ENCODE measurements at places on chromosomes 2 and 18.

GRCh38 chr2:234911271-234911670 lies 40.5 kb upstream of the SH3BP4 start:
- peak; percentile 83 for DNase-seq

DNA sequence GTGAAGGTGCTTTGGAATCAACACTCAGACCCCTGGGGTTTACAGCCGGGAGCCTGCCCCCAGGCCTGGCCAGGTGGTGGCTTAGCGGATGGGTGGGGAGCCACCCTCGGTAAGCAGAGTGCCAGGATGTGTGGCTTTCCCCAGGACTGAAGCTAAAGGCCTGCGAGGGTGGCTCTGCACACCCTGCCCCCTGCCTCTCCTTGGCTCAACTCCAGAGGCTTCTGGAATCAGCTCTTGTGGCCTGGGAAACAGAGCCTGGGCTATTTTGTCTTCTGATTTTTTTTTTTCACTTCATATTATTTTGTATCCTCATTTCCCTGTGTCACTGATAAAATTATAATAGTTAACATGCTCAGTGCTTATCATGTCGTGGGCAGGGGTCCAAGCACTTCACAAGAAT lies 79.8 kb downstream of the RHOB start:
- DNase-seq: no peak

DNA sequence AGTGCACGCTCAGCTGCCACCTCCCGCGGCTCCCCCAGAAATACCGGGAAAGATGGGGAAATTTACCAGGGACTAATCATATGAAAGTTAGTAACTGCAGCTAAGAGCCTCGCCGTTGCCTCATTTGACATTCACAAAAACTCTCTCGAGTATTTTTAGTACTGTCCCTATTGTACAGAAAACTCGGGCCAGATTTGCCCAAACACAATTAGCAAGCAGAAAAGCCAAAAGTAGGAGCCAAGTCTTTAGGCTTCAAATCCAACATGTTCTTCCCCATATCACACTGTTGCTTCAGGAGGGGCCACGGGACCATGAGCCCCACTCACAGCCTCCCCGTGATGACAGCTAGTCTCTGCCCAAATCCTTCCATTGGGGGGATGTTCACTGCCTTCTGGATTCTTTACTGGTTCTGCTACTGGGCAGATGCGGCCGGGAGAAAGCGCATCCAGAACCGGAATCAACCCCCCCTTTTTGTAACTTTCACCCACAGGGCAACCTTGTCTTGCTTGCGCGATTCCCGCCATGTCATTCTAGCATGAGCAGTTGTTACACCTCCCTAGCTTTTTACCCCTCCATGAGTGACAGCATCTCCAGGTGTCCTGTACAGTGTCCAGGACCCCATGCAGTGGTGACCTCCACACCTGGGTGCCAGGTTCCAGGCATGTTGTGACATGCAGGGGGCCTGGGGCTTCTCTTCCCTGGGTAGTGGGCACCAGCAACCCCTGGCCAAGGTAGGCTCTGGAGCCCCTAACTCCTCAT lies 35.2 kb downstream of the CENPO start:
- DNase-seq: no peak

- no peak for DNase-seq
Measured at GRCh38 chr2:74979844-74980243, 21.4 kb downstream of the POLE4 start.

- peak; percentile 9 for DNase-seq
Measured at GRCh38 chr18:9594823-9595596, 19.3 kb downstream of the PPP4R1 start.

DNA sequence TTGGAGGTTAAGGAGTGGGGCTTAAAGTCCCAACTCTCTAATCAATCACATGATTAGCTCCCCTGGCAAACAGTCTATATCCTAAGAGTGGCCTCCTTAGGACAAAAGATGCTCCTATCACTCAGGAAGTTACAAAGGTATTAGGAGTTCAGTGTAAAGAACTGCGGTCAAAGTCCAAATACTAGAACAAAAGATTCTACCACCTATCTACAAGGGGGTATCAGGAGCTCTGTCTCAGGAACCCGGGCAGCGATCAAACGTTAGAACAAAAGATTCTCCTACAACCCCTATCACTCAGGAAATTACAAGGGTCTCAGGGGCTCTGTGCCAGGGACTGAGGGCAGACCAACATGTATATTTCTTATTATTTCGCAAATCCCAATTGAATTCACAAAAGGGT lies 58.0 kb downstream of the DTNB start:
- DNase-seq: no peak

- DNase-seq: peak; percentile 50
Measured at GRCh38 chr2:144834998-144835633, 315.2 kb upstream of the ZEB2 start.

GRCh38 chr2:163734401-163734800 lies 1.4 kb downstream of the FIGN start:
- DNase-seq: no peak

DNA sequence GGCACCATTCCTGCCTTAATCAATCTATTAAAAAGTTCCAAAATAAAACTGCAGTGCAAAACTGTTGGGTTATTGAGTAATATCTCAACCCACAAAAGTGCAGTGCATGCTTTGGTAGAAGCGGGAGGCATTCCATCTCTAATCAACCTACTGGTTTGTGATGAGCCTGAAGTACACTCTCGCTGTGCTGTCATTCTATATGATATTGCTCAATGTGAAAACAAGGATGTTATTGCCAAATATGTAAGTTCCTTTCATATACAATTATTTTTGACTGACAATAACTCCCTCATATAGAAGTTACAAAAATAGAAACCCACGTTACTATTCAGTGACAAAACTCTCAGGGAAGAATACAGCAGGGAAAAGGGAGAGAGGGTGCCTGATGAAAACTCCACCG lies 43.0 kb downstream of the OSGEPL1 start:
- no peak for DNase-seq

DNA sequence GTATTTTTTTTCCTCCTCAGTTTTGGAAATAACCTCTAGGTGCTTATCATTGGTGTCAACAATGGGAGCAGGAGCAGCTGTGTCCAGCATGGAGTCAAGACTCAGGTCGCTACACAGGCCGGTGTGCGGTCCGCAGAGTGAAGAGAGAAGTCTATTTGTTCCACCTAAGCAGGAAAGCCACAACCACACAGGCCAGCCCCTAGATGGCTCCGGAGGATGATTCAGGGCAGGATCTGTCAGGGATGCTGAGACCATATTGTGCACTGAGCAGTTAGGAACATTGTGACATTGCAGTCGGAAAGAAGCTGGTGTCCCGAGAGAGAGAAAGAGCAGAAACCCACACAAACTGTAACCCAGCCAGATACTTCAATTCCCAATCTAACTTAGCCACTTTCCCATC lies 136.9 kb downstream of the GAREM1 start:
- DNase-seq: no peak

GRCh38 chr2:148455791-148456190 lies 188.8 kb upstream of the EPC2 start:
- no peak for DNase-seq

DNA sequence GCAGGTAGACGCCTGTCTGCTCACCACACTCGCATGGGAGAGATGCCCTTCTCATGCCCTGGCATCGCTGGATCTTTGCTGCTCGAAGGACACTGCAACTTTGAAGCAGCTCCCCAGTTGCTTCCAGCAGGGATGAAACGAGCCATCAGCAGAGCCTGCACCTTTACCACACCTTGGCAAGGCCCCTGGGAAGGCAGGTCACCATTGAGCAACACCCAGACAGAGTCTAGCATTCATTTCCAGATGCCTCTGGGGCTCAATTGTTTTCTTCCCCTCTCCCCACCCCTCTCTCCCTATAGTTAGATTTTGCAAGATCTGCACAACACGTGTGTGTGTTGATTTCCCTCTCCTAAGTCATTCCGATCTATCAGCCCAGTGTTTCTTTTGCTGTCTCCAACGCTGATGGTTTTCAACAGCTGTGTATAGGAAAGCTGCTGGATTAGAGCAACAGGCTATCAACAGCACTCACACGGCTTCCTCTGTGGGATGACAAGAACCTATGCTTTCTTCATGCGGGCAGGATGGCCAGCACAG lies 25.6 kb upstream of the INHBB start:
- DNase-seq: no peak

DNA sequence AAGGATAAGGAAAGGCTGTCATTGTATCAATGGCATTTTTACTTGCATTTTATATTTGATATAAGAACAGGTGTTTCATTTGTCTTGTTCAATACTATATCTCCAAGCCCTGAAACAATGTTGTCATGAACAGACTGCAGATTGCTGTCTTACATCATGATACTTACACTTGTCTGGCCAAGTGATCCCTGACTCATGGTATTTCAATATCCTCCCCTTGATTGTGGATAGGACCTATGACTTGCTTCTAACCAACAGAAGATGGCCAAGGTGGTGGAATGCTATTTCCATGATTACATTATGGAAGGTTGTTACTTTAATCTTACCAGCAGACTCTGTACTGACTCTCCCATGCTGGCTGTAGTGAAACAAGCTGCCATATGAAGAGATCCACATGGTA lies 471.1 kb downstream of the CCDC85A start:
- DNase-seq: no peak

GRCh38 chr2:103963146-103963725 lies 890.7 kb upstream of the POU3F3 start:
- no peak for DNase-seq

GRCh38 chr2:98436734-98437133 lies 7.9 kb upstream of the INPP4A start:
- no peak for DNase-seq

DNA sequence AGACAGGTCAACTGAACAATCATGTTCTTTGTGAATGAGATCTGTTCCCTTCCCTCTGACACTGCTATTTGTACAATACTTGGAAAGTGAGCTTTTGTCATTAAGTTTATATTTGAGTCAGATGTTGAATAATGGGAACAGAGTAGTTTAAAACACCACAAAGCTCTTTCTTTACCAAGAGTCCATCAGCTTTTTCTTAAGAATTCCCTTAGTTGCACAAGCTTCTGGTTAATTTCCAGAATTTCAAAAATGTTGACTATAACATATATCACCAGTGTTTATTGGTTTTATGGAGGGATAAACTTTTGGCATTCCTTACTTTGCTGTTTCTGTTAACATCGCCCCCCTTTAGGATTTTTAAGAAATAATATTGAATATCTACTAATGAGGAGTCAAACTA lies 403.7 kb downstream of the CCDC85A start:
- DNase-seq: no peak

DNA sequence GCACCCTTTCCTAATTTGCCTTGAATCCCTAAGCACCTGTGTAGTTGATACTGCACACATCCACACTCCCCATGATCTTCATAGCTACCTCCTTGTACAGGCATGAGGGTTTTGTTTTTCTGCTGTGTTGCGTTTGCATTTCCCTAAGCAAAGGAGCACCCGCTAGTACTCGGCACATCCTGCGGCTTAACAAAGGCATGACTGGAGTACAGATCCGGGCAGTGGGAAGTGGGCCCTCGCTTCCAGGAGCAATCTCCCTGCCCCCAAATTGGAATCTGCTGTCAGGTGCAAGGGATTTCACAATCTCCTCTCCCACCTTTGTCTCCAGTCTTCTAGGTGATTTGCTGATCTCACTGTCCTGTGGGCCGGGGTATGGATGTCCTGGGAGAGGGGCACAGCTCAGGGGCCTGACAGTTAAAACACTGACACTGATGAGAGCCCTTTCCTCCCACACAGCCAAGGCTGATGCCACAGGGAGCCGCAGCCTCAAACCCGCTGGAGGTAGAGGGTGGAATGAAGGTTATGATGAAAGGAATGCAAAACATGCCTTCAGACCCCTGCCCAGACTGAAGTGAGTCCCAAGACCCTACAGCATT lies 98.7 kb upstream of the THOC1 start:
- DNase-seq: no peak

GRCh38 chr2:228875152-228875900 lies 395.8 kb downstream of the PID1 start:
- DNase-seq: peak; percentile 36

GRCh38 chr2:173797586-173798263 lies 167.4 kb downstream of the SP3 start:
- DNase-seq: no peak

- DNase-seq: peak; percentile 37
Measured at GRCh38 chr2:239267288-239267951, 133.4 kb downstream of the HDAC4 start.

- DNase-seq: no peak
Measured at GRCh38 chr18:51137891-51138290, 59.6 kb downstream of the MEX3C start.

- DNase-seq: no peak
Measured at GRCh38 chr2:182941919-182942318, 75.5 kb upstream of the FRZB start.

DNA sequence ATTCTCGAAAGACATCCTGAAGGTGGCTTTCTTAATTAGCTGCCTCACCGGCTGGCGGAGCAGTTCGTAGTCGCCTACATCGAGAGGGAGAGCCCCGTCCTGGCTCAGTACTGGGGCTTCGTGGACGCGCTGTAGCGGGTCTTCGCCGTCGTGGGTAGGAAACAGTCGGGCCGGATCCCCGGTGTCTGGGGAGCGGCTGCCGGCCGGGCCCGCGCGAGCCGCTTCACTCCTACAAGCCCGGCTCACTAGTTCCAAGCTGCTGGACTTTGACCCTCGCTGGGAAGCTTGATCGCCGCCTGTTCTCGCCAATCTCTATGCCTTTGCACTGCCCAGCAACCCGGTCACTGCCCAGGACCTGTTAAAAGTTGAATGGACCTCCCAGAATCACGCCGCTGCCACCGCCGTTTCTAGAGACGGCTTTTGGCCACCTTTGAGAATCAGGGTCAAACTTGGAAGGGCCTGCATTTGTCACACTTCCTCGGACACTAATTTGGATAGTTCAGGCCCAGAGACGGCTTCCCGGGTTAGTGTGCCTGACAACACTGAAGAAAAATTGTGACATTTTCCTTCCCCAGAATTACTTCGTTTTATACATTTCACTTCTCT lies 41.4 kb upstream of the AKAIN1 start:
- no peak for DNase-seq

GRCh38 chr2:26727641-26728561 lies 35.4 kb downstream of the KCNK3 start:
- DNase-seq: no peak

GRCh38 chr2:191070276-191070675 lies 56.3 kb upstream of the STAT1 start:
- DNase-seq: no peak

- DNase-seq: no peak
Measured at GRCh38 chr2:232236200-232236599, 142.4 kb upstream of the ALPP start.

- peak; percentile 27 for DNase-seq
Measured at GRCh38 chr2:196079052-196079451, 10.4 kb upstream of the DNAH7 start.

DNA sequence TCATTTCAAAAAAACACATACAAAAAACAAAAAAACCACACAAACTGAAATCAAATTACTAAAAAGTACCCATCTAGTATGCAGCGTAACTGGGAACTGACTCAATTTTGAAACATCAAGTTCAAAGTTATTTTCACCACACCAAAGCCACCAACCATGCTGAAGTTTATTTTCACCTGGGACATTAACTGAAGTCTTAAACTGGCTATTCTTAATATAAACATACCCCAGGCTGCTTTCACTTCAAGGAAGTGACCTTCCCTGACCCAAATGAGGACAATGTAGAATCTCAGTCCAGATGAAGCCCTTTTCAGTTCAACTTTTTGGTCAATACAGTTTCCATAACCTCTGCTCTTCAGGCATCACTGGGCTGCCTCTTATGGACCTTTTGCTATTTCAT lies 84.6 kb downstream of the PIGN start:
- no peak for DNase-seq

- no peak for DNase-seq
Measured at GRCh38 chr2:100721693-100722092, 98.2 kb upstream of the NPAS2 start.
